ENCODE measurements at places on chromosomes 2 and 18.

DNA sequence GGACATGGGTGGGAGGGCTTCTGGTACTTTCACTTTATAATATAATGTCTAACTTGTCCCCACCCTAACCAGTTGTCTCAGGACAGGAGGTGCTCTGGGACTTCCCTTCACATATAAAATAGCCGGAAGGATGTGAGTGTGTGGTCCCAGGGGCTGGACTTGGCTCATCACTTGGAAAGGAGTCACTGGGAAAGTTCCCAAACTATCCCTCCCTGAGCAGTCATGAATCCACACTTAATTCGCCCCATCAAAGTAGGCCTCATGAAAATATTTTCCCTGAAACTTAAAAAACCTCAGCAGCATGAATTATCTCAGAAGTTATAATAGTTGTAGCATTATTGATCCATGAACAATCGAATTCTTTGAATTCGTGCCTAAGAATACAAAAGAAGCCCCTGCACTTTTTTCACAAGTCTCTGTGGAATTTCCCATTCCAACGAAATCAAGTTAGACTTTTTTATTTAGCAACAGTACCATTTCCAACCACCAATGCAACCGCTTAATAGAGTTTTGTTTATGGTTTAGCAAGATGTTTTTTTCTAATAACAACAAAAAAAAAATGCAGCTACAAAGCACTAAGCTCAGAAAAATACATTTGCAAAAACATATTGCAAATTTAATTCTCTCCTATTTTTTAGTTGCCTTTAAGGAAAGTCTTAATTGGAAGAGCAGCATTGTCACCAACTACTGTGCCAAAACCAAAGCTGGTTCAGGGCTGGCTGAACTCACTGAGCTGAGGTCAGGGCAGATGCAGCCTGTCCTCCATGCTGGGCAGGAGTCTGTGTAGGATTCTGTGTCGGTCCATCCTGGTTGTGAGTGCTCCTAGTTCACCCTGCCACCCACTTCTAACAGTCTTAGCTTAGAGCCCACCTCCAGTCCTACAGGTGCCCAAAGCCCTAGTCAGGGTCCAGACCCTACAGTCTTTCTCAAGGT lies 68.8 kb upstream of the SPTBN1 start:
- DNase-seq = peak; percentile 90

DNA sequence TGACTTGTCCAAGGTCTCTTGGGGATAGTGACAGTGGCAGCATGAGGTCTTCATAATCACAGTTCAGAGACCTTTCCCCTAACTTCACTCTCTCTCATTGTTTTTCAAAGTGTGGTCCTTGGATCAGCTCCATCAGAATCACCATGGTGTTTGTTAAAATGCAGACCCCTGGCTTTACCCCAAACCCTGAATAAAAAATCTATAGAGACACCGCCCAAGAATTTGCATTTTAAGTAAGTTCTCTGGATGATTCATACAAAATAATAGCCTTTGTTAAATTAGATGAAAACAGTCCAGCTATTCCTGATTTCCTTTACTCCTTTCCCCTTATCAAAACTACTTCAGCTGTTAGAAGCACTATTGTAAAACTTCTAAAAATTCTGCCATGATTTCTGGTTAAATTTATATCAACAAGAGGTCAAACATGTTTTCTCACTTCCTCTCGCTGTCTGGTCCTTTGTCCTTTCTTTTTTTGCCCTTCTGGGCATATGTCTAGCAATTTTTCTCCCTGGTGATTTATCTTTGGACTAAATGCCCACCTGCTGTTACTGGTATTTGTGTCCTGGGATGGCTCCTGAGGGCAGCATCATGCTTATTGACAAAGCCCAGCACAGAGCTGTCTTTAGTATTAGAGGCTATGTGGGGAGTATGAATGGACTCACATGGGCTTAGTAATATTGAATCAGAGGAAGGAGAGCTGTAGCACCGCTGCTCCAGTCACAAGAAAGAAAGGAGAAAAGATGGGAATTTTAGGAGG lies 63.4 kb downstream of the LHCGR start:
- DNase-seq = no peak

DNA sequence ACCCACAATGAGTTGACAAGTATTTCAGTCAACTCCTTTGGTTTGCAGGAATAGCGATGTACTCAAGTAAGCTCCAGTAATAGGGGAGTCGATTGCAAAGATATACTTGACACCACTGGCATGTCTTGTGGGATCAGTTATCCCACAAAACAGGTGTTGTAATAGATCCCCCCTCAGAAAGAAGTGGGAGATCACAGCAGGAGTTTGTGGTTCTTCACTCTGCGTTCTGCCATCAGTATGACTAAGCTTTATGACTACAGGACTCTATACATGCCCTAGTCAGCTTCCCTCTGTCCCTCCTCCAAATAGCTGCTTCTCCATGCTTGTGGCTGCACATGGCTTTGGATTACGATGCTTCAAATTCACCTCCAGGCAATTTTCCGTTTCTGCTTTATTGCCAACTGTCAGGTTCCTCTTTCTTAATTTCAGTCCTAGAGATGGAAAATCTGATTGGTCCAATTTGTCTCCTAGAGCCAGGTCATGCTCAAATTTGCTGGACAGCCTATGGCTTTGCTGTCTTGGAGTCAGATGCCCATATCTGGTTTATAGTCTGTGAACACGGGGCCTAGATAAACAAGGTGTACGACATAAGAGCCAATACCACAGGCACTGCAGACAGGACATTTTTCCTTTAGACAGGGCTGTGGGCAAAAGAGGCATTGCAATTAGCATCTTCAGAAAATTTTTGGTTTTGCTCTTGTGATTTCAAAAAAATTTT lies 221.7 kb downstream of the PAX3 start:
- DNase-seq = no peak

GRCh38 chr18:44788334-44788733 lies 107.6 kb downstream of the SETBP1 start:
- no peak for DNase-seq

GRCh38 chr2:191572319-191572718 lies 105.6 kb upstream of the NABP1 start:
- no peak for DNase-seq

- no peak for DNase-seq
Observed at GRCh38 chr2:100814453-100814852, 5.5 kb upstream of the NPAS2 start.

GRCh38 chr18:74453016-74453566 lies 4.0 kb downstream of the DIPK1C start:
- DNase-seq = no peak

Data from AG10803 (cell line).